ENCODE measurements at places on chromosomes 4 and X. TPM values are rescaled to one million over a fixed set of nuclear protein-coding genes. Genes with fewer than 3 reads are reported as not detected.

P2RY4 gene
- not detected for total RNA-seq

MAGEC2 gene
- 0.28 TPM for total RNA-seq

DUSP21 gene
- not detected for total RNA-seq

LGI2 gene
- total RNA-seq: under 0.01 TPM

PNMA3 gene
- 0.28 TPM for total RNA-seq

MORC4 gene
- total RNA-seq: 41.0 TPM

HELQ gene
- 12.8 TPM for total RNA-seq

VGLL1 gene
- total RNA-seq: not detected

ADH6 gene
- total RNA-seq: under 0.01 TPM

PABPC5 gene
- 2.5 TPM for total RNA-seq

ADAM29 gene
- not detected for total RNA-seq

TCEAL7 gene
- 58.9 TPM for total RNA-seq

FAM9A gene
- not detected for total RNA-seq

CT55 gene
- total RNA-seq: not detected

MTHFD2L gene
- 45.1 TPM for total RNA-seq

PNMA5 gene
- total RNA-seq: not detected

PRPS1 gene
- 31.0 TPM for total RNA-seq

MGARP gene
- 59.0 TPM for total RNA-seq

EMD gene
- total RNA-seq: 18.0 TPM

ESX1 gene
- total RNA-seq: not detected

MAOA gene
- 11.0 TPM for total RNA-seq

REPS2 gene
- 0.85 TPM for total RNA-seq

MND1 gene
- total RNA-seq: 10.2 TPM

CCNG2 gene
- 18.4 TPM for total RNA-seq

CXCL9 gene
- not detected for total RNA-seq

BCLAF3 gene
- total RNA-seq: 6.8 TPM

RTL9 gene
- under 0.01 TPM for total RNA-seq

TAB3 gene
- 5.2 TPM for total RNA-seq

CNGA2 gene
- total RNA-seq: not detected

FOXP3 gene
- not detected for total RNA-seq

MBNL3 gene
- total RNA-seq: 0.96 TPM

All from regular cardiac myocyte (primary cell).